ENCODE measurements at places on chromosomes 7 and 10. TPM values are rescaled to one million over a fixed set of nuclear protein-coding genes. Genes with fewer than 3 reads are reported as not detected.
A peak's percentile ranks its signal among the peaks of the same experiment; 100 is the strongest.

The ST8SIA6 gene
- total RNA-seq = 0.25 TPM

GRCh38 chr7:2968616-2969397 lies 74.9 kb downstream of the CARD11 start:
- no peak for DNase-seq

The ADAMTS14 gene
- not detected for total RNA-seq

GRCh38 chr10:81093056-81093455 lies 555.4 kb downstream of the SH2D4B start:
- DNase-seq = no peak

The KIFBP gene
- 26.3 TPM for total RNA-seq

The CRTAC1 gene
- total RNA-seq = 4.6 TPM

The VKORC1L1 gene
- 22.9 TPM for total RNA-seq

DNA sequence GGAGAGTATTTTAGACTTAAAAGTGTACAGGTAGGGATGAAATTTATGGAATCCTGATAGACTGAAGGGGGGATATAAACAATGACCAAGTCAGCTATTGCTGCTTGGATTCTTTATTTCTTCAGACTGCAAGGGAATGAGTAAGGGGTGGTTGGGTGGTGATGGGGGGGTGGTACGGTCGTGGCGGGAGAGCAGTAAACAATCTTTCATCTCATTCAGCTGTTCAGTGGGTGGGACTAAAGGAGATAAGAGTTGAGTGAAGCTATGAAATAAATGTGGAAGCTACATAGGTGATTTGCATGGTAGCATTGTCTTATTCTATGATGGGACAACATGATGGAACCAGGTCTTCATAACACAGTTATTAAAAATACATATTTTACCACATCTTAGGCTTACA lies 1.8 kb downstream of the SEPTIN7 start:
- no peak for DNase-seq

The FEZF1 gene
- total RNA-seq = not detected

The OR2A1 gene
- under 0.01 TPM for total RNA-seq

The NUTM2A gene
- 0.51 TPM for total RNA-seq

The AKR1D1 gene
- total RNA-seq = not detected

DNA sequence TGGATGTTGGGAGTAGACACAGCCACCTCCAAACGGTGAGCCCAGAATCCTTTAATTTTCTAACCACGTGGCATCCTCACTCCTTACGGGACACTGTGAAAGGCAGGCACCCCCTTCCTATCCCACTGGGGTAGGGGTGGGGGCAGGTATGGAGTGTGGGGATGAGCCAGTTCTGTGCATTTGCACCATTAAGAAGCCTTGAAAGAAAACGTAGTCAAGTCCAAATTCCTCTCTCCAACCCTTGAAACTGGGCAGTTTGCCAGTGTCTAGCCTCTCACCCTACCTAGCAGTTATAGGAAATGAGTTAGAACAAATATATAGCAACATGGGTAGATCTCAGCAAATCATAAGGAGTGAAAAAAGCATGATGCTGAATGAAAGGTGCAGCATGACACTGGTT lies 92.4 kb upstream of the LEP start:
- no peak for DNase-seq

DNA sequence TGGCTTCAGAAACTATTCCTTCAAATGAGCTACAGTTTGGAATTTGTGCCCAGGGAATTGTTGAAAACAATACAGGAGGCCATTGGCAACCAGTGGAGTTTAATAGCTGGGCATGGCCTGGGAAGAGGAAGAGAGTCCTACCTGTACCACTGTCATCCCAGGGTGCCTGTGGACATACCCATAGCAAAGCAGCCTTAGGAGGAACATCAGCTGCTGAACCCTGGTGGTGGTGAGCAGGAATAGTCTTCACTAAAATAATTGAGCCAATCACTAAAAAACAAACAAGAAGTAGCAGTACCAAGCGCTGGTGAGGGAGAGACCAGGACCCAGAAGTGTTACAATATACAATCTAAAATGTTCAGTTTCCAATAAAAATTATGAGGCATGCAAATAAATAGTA lies 14.5 kb downstream of the IGFBP1 start:
- no peak for DNase-seq

- no peak for DNase-seq
Measured at GRCh38 chr10:86390337-86391120, 23.9 kb upstream of the GRID1 start.

- peak; percentile 30 for DNase-seq
Measured at GRCh38 chr7:135976312-135977006, 700 bp downstream of the MTPN start.

- no peak for DNase-seq
Measured at GRCh38 chr7:137081321-137082093, 213.1 kb downstream of the CHRM2 start.

DNA sequence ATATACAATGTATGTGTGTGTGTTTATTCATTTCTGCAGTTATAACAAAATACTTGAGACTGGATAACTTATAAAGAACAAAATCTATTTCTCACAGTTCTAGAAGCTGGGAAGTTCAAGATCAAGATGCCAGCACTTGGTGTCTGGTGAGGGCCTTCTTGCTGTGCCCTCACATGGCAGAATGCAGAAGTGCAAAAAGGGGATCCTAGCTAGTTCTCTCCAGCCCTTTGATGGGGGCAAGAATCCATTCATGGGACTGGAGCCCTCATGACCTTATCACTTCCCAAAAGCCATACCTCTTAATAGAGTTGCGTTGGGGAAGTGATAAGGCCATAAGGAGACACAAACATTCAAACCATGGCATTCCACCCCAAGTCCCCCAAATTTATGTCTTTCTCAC lies 8.4 kb downstream of the GRB10 start:
- DNase-seq = no peak

DNA sequence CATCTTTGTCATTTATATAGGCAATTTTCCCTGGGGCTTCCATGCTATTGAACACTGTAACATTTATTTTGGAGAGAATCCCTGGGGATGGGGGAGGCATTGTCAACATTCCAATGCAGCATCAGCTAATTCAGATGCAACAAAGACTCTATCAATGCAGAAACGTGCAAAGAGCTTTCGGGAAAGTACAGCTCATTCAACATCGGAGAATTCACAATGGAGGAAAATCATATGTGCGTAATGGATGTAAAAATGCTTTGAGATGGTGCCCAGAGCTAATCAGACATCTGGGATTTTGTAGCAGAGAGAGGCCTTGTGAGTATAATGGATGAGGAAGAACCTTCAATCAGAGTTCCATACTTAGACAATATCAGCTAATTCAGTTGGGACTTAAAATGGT lies 28.3 kb upstream of the FIS1 start:
- no peak for DNase-seq

DNA sequence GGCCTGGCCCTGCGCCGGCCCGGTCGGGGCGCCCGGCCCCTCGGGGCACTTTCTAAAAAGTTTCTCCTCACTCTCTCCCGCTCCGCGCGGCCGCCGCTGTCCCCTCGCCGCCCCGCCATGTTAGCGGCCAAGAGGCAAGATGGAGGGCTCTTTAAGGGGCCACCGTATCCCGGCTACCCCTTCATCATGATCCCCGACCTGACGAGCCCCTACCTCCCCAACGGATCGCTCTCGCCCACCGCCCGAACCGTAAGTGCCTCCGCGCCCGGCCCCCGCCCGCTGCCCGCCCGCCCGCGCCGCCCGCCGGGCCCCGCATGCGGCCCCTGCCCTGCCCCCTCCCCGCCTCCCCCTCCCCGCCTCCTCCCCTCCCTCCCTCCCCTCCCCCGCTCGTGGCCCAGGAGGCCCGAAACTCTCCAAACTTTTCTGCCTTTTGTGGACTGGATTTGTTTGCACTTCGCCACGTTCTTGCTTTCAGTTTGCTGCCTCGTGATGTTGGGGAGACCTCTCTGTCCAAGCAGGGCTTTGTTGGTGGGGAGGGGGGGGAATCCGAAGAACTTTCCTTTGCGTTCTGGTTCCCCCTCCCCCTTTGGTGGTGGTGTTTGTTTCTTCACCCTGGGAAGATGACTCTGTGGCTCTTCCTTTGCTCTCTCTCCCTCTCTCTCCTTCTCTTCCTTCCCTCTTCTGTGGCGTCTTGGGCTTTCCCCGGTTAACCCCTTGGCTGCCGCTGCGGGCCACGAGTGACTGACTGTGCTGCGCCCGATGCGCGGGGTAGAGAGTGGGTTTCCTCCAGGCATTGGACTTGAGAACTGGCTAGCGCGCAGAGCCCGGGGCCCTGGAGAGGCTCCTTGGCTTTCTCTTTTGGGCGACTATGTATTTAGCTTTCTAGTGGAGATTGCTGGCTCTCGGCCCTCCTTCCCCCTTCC lies 1.6 kb downstream of the TCF7L2 start:
- DNase-seq = no peak

GRCh38 chr7:132723506-132724081 lies 147.3 kb upstream of the PLXNA4 start:
- no peak for DNase-seq

DNA sequence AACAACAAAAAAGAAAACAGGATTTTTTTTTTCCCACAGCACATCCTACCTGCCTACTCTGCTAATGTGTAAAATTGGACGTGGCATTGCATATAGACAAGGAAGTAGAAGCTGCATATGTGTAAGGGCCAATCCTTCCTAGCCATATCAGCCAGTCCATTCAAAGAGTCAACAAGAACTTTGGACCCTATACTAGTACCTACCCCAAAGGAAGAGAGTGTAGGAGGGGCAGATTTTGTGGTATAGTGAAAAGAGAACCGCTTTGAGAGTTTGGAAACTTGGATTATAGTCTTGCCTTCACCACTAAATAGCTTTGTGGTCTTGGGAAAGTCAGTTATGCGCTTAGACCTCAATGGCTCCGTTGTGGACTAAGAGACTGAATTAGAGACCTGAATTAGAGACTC lies 12.1 kb upstream of the MCU start:
- no peak for DNase-seq

DNA sequence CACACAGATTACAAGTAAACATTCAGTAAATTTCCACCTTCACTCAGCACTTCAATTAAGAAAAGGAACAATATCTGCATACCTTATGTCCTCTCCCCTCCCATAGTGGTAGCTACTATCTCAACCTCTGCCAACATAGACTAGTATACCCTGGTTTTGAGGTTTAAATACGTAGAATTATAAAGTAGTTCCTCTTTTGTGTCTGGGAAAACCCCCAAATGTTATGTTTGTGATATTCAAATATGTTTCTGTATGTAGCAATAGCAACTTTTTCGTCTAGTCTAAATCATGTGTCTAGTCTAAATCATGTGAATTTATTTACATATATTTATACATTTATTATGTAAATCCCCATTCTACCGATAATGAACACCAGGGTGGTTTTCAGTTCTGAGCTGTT lies 13.2 kb upstream of the CAMK2B start:
- no peak for DNase-seq

The HACD1 gene
- total RNA-seq = 12.9 TPM

GRCh38 chr7:151756076-151756731 lies 120.7 kb downstream of the PRKAG2 start:
- DNase-seq = peak; percentile 40

The LLCFC1 gene
- not detected for total RNA-seq

The OR9A2 gene
- total RNA-seq = not detected

- no peak for DNase-seq
Measured at GRCh38 chr7:135993950-135994349, 16.8 kb upstream of the MTPN start.

- peak; percentile 12 for DNase-seq
Measured at GRCh38 chr10:51204066-51204465, 129.8 kb downstream of the PRKG1 start.

The CPVL gene
- 0.25 TPM for total RNA-seq

The HSPB1 gene
- total RNA-seq = 134 TPM

The CALML5 gene
- not detected for total RNA-seq

The TMEM130 gene
- not detected for total RNA-seq

DNA sequence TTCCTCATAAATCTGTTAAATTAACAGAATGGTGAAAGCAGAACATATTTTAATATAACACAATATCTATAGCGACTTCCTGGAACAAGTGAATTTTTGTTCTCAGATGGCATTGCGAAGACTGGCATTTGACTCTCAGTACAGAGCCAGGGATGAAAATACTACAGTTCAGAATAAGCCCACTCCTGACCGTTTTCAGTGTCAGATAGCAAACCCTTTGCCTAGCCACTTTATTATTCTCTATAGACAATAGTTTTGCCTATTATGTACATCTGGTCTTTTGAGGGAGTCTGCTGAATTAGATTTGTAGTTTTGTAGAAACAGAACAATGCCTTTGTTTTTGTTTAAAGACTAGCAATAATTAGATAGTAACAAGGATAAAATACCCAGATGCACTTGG lies 2.3 kb downstream of the MINPP1 start:
- no peak for DNase-seq

- DNase-seq = no peak
Measured at GRCh38 chr7:29400437-29400836, 163.2 kb upstream of the PRR15 start.

The GIMAP1 gene
- total RNA-seq = 24.5 TPM

The ANKRD61 gene
- under 0.01 TPM for total RNA-seq

The FGFBP3 gene
- total RNA-seq = 0.51 TPM

DNA sequence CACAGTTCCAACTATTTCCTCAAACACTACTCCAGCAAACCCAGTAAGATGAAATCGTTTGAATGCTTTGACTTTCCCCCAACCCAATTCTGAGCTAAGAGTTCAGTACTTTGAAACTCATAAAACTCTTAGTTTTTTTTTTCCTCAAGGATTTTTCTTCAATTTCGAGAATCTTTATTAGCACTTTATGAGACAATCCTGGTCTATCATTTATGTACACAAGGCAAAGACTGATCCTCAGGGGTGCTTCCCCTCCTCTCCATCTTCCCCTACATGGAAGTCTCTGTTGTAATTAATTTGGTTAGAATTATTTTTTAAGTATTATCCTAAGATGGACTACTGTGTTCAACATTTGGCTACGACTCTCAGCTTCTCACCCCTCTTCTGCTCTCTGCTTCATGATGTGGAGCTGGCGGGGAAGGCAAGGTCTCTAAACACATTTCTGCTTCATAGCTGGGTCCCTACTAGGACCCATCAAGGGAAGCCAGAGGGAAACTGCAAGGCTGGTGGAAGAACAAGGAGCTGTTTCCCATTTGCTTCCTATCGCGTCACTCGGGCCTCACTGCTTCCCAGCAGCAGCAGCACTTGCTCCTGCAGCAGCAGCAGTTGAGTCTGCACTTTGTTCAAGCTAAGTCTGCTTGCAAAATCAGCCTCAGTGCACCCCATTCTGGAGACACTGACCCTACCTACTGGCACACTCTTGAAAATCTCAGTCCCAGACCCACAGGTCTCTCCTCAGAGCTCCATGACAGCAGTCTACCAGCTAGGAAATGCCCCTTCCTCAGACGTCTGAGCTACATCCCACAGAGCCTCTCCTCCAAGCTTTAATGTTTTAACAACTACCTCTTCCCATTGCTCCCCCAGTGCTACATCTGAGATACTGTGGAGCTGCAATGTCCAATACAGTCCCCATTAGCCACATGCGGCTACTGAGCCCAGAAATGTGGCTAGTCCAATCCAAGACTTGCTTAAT lies 90.0 kb downstream of the CHCHD3 start:
- DNase-seq = no peak

The TMEM229A gene
- not detected for total RNA-seq

- no peak for DNase-seq
Measured at GRCh38 chr7:73429215-73429614, 4.4 kb upstream of the FZD9 start.

DNA sequence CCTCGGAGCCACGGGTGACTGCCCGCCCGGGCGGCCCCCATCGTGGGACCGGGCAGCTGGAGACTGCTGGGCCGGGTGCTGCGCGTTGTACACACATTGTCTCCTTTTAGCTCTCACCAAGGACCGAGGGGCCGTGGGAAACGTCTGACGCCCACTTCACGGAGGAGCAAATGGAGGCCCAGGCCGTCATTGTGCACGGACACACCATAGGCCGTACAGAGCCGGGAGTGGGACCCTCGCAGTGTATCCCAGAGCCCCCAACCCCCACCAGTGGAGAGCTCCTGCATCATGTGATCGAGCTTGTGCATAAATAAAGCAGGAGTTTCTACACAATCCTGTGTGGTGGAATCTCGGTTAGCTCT lies 722 bp downstream of the DENND10 start:
- no peak for DNase-seq

Data from dermis microvascular lymphatic vessel endothelial cell (primary cell).